ENCODE measurements at places on chromosomes 5 and 9.

DNA sequence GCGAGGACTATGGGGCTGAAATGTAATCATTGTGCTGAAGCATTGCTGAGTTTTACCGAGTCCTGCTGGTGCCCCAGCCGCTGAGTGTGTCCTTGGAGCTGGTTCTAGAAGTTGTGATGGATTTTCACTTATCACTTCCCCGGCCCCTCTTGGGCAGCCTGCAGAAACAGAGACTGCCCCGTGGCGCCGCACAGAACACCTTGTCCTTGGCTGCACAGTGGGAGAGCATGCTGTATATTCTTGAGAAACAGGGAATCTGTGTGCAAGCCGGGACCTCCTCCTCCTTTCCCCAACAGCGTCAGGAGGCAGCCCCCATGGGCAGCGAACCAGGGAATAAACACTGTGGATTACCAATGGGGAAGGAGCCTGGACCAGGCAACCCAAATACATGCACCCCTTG is 90.6 kb upstream of the RUFY1 start:
- DNase-seq, result no peak

DNA sequence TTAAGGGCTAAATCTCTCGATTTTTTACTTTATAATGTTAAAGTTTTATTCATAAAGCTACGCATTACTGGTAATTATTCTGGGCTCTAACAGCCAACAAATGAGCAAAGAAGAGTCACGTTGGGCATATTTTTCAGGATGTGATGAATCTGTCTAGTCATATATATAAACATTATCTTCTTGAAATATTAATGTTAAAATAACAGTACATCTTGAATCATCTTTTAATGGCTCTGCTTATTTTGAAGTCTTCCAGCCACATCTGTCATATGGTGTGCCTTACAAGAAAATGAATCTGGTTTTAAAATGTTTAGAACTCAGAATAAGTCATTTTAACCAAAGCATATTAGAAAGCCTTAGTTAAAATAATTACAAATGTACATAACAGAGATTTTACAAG is 96.9 kb downstream of the CWC27 start:
- DNase-seq, result no peak

DNA sequence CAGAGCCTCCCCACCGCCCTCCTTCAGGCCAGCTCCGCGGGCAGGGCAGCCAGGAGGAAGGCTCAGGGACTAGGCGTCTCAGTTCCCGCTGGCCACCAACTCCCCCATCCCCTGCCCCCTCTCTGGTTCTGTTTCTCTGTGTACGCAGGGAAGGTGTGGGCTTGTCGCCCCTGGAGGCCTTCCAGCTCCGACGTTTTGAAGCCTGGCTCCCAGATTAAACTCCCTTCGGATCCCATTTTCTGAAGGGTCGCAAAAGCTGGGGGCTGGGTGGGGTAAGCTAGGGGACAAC is 346 bp downstream of the ATOX1 start:
- DNase-seq, result no peak

DNA sequence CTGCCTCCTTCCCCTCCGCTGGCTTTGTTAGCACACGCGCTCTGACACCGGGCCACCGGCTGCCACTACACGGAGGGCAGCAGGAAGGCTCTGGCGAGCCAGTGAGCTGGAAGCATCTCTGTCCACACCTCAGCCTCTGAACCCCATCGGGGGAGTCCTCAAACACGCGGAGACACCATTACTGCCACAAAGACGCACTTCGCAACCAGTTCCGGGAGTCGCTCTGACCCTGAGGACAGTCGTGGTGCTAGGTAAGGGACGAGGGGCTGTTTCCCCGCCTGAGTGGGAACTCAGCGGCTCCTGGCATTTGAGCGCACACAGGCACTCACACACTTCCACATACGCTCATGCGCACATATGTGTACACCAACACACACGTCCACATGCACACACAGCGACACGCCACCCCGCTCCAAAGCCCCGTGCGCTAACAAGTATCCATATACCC is 160.0 kb downstream of the C9orf152 start:
- no peak for DNase-seq

GRCh38 chr9:98099898-98100297 is 19.1 kb downstream of the TRIM14 start:
- DNase-seq, result no peak

DNA sequence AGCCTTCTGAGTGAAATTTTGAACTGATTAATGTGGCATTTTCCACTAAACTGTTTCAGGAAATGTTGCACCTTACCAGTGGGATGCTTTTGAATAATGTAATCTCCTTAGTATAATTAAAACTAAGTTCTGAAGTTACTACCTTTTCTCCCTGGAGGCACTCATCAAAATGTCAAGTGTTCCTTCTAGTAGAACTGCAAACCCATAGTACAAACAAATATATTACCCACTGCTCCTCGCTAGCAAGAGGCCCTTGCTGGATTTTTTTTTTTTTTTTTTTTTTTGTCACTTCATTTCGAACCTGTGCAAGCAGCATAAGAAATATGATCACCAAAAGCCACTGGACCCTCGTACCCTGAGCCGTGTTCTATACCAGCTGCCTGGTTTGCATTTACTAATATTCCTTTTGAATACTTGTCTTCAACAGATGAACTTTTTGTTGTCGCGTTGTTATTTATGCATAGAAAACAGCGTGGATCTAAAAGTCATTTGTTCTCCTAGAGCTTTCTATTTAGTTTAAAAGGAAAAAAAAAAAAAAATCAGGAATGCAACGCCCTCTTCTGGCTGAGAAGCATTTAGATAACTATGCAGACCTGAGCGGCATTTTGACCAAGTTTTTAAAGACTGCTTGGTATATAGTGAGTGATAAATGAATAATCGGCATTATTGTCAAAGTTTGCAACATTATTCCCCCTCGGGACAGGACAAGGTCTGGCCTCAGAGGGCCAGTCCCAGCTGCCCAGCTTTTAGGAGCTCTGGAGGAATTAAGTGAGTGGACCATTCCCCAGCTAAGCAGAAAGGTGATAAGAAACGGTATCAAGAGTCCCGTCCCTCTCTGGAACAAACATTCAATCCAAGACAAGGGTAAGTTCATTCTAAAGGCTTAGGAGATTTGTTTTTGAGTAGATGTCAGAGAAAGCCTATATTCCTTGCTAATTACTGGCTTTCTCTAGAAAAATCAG is 162.5 kb upstream of the KIF2A start:
- peak; percentile 64 for DNase-seq

DNA sequence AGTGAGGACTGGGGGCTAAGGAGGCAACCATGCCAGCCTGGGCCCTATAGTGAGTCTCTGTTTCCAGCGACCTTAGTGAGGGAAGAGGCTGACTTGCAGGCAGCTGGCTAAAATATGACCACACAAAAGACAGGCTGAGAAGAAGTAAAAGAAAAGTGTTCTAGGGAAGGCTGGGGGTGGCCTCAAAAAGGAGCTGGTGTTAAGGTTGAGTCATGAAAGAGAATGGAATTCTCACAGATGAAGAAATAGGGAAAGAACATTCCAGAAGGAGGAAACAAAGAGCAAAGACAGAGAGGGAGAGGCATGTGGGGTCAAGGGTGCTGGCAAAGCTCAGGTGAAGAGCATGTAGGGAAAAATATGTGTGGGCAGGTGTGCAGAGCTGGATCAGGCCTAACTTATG is 302.7 kb upstream of the RFX3 start:
- DNase-seq, result peak; percentile 67

GRCh38 chr5:107365320-107366109 is 305.2 kb downstream of the EFNA5 start:
- peak; percentile 95 for DNase-seq

Measured in choroid plexus epithelial cell (primary cell).